ENCODE measurements at places on chromosomes 12 and 14.

DNA sequence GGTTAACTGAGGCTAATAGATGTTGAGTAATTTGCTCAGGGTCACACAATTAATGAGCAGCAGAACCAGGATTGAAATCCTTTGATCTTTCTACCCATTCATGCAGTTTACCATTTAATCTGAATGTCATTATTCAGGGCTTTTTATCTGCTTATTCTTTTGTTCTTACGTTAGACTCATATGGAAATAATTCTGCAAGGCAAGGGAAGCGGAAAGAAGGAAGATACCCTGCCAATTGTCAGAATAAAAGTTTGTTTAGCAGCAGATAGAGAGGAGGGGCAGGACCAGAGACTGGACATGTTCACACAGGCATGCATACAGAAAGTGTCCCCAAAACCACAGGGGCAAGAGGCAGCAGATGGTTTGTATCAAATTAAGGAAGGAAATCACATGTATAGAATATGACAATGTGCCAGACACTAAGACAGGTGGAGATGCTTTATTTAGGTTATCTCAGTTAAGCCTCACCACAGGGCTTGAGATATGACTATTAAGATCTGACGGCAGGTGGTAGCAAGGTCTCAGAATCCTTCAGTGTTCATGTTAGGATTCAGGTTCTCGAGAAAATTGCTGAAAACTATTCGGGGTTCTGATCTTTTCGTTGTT is 29.8 kb downstream of the BRMS1L start:
- DNase-seq: no peak

- peak; percentile 41 for DNase-seq
Observed at GRCh38 chr12:122840580-122841513, 5.6 kb downstream of the HIP1R start.

- peak; percentile 29 for DNase-seq
Observed at GRCh38 chr12:43444940-43445564, 107.0 kb downstream of the ADAMTS20 start.

DNA sequence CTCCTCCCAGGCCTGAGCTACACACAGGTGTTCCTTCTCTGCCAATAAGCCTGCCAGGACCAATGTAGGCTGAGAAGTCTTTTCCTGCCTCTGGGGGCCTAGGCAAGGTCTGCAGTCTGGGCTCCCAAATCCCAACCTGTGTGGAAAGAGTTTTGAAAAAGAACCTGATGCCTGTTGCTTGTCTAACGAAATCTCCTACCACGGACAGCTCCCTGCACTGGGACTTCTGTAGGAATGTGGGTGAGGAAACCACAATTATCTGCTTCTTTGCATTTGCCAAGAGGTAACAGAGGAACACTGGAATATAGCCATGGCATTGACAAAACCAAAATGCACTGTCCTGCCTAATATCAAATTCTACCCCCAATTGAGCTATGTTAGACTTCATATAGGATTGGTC is 877.0 kb upstream of the TMEM132C start:
- no peak for DNase-seq

DNA sequence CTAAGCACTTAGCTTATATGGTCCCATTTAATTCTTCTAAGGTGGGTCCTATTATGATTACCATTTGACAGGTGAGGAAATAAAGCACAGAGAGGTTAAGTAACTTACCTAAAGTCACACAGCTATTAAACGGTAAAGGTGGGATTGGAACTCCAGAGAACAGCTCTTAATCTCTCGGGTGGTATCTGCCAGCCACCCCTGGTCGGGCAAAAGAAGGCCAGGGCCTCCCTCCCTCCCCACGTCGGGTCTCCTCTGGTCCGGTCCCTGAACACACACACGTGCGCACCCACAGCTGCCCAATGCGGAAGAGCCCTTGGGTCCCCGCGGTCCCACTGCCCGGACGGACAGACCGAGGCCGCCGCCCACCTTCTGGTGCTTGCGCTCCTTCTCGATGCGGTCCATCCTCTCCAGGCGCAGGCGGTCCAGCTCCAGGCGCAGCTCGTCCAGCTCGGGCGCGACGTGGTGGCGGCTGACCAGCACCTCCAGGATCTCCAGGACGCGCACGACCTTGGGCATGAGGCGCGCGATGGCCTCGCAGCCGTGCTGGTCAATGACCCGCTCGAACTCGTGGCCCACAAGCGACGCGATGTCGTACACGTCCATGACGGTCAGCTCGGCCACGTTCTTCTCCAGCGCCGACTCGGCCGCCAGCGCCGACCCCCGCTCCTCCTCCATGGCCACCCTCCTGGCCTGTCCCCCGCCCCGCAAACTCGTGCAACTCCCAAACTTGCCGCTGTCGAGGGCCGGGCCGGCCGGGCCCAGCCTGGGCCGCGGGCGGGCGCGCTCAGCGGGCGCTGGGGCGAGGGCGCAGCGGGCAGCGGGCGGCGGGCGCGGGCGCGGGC is 490 bp downstream of the RILPL1 start:
- no peak for DNase-seq

DNA sequence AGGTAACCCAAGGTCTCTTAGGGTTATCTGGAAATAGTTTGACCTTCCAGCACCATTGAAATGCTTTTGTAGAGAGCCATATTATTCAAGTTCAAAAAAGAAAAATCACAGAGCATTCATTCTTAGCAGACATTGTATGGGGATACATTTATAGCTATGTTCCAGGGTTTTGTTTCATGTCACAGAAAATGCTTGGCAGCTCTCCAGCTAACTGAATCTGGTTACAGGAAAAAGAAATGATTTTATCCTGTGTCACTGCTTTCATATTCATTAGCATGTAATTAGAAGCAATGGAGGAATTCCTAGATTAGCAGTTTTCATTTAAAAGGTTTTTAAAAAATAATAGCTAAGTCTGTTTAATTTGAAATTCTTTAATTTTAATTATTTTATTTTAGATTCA is 78.9 kb downstream of the SNAPC1 start:
- DNase-seq: no peak

- no peak for DNase-seq
Observed at GRCh38 chr12:15819644-15820437, 30.7 kb upstream of the EPS8 start.

DNA sequence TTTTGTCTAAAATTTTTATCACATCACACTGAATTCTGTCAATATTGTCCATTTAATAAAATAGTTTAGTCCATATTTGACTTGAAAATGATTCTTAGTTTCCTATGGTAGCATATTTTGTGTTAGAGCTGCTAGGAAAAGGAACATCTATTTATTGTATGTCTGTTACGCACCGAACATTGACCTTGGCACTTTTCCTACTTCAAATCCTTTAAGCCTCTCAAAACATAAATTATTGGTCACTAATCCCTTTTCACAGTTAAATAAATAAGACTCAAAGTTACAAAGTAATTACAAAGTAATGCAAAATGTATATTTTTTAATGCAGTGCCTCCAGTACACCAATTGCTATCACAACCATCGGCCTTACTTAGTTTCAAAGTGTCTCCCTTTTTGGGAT is 28.5 kb downstream of the DCN start:
- no peak for DNase-seq

DNA sequence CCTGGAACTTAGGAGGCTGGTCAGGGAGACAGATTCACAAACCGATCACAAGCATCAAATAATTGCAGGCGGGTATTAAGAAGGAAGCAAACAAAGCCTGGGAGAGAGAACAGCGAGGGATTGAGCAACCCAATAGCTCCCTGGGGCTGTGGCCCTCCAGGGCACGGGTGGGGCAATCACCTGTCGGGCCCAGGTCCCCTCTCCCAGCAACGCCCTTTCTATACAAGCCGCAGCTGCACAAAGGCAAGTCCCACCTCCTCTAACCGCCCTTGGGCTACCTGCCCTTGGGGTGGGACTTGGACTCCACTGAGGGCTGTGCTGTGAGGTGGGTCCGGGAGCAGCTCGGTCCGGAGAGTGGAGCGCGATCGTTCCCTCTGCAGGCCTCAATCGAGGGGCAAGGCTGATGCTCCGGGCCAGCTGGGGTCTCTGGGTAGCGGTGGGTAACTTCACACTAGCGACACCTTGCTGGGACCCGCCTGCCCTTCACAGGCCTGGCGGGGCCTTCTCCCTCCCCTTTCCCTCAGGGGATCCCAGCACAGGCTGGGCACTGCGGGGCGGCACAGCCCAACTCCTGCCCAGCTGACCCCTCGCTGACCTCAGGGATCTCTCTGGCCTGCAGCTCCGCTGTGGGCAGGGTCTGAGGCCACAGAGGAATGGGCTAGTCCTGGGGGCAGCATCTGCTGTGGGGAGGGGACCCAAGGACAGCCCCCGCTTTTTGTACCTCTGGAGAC is 8.0 kb downstream of the PHB2 start:
- DNase-seq: no peak

- DNase-seq: no peak
Observed at GRCh38 chr12:42360747-42361403, 34.9 kb downstream of the PPHLN1 start.

GRCh38 chr12:113048716-113049127 is 7.8 kb upstream of the DTX1 start:
- no peak for DNase-seq

GRCh38 chr12:1688086-1688710 is 2.7 kb upstream of the ADIPOR2 start:
- no peak for DNase-seq

- DNase-seq: no peak
Observed at GRCh38 chr14:64109819-64110554, 184.2 kb downstream of the ESR2 start.

DNA sequence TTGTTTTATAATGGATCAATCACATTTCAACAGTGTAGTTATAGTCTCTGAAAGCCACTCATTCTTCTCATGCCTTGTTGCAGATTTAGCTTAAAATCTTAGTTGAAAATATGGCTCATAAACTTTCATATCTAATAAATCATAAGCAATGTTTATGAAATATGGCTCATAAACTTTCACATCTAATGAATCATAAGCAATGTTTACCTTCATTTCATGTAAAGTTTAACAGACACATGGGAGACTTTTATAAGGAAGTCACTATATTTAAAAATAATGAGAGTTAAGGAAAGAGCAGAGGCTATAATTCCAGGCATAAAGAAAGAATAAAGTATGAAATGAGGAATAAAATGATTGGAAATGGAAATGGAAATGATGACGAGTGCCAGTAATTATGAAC is 1042.1 kb downstream of the FSCB start:
- DNase-seq: no peak
